ENCODE measurements at places on chromosomes 12 and 14.

DNA sequence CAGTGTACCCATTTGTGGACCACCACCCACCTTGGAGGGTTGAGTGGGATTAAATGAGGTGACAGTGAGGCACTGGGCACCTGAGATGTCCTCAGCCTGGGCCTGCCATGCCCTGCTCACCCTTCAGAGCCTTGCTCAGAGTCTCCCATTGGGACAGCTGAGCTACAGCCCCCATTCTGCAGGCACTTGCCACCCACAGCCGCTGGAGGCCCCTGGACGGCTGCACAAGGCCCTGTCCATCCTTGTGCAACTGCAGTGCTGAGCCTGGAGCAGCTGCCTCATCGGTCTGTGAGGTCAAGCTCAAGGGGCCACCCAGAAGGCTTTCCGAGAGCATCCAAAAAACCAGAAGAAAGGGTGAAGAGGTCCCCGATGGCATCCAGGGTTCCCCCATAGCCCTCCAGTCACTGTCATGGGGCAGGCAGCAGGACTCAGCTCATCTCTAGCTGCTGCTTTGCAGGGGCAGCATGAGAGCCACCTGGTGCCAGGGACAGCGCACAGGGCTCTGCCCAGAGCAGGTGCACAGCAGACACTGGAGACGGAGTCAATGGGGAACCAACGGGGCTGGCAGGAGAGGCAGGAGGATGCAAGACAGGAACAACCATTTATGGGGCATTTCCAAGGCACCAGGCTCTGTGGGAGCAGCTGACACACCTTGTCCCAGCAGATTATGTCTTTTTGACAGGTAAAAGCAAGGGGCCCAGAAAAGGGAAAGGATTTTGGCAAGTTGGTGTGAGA lies 84.6 kb downstream of the ARL6IP4 start:
- peak; percentile 33 for DNase-seq

- no peak for DNase-seq
Observed at GRCh38 chr12:95385246-95386035, 88.5 kb upstream of the METAP2 start.

GRCh38 chr12:65100140-65100539 lies 21.0 kb downstream of the WIF1 start:
- DNase-seq = no peak

GRCh38 chr14:91138511-91139359 lies 24.9 kb downstream of the DGLUCY start:
- peak; percentile 8 for DNase-seq

GRCh38 chr14:21106176-21106497 lies 5.3 kb downstream of the TMEM253 start:
- DNase-seq = no peak

DNA sequence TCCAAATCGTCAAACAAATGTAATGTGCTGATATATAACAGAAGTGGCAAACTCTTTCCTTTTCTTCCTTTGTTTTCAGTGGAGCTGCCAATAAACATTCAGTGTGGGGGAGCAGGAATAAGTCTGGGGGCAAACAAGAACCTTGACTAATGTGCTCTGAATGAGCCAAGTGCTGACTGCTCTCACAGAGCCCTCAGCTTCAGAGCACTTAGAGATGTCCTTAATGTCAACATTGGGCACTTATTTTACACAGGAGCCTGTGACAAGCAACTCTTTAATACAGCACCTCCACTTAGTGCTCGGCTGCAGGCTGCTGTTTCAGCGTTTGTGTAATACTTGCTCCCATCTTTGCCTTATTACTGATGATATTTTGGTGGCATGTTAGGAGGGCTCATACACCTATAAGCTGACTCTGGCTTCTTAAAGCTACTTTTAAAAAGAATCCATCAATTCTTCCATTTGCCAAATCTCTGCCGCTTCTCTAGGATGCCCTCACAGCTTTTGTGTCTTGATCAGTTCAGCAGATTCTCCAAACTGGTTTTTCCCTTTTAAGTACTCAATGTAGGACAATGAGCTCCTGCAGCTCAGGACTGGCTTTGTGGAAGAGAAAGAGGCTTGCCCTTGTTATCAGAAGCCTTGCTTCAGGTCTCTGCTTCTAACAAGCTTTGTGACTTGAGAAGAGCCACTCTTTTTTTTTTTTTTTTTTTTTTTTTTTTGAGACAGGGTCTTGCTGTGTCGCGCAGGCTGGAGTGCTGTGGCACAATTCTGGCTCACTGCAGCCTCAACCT lies 206.6 kb downstream of the MON2 start:
- no peak for DNase-seq

GRCh38 chr12:75602106-75602505 lies 90.7 kb upstream of the KRR1 start:
- DNase-seq = no peak

- no peak for DNase-seq
Observed at GRCh38 chr12:53205747-53206419, 1.2 kb downstream of the ITGB7 start.

GRCh38 chr12:12010277-12011039 lies 60.3 kb upstream of the BCL2L14 start:
- DNase-seq = no peak

DNA sequence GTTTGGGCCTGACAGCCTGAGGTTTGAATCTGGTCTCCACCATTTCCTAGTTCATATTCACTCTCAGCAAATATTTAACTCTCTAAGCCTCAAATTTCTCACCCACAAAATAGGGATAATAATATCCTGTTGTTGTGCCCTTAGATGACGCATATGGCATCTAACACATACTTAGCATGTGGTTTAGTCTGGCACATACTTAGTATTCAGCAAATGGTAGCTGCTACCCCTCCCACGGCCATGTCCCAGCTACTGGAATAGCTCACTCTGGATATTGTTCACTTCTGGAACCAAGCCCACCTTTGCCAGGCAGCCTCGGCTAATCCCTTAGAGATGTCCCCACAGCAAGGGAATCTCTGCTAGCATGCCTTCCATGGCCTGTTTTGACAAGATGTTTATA lies 53.3 kb downstream of the BICD1 start:
- DNase-seq = no peak

GRCh38 chr12:28925719-28926376 lies 223.2 kb upstream of the FAR2 start:
- no peak for DNase-seq

DNA sequence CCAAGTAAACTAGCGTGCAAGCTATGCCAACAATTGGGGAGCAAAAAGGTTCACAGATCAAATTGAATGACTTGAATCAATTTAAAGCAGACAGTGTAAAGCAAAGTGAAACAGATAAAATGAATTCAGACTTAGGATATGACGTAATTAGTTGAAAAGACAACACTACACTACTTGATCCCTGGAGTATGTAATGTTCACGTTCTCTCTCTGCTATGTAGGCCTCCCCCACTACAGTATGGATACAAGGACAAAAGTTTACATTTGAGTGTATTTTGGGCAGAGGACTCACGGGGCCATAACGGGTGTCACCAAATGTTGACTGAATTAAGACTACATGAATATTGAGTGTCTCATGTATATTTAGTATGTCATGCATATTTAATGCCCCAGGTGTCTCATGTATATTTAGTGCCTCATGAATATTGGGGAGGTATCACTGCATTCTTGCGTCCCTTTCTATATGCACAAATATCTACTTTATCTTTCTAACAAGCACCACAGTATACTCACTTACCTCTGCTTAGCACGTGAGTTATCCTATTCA lies 44.5 kb downstream of the RERGL start:
- peak; percentile 24 for DNase-seq

DNA sequence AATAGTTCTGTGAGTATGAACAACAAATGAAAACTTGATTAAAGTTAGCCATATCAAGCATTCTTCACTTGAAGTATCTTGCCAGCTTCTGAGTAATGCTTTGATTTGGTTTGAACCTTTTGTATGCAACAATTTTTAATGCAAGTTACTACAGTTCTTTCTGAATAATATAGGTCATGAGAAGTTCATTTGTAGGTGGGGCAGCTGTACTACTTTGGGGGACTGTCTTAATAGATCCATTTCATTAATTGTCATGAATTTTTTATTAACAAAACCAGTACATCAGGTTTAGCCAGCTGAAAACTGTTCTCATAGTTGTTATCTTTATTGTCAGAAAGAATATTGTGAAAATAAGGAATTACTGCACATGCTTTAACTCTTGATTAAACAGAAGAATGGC lies 142.7 kb downstream of the FOXA1 start:
- DNase-seq = no peak

GRCh38 chr14:94342334-94342934 lies 19.3 kb upstream of the SERPINA6 start:
- DNase-seq = no peak

DNA sequence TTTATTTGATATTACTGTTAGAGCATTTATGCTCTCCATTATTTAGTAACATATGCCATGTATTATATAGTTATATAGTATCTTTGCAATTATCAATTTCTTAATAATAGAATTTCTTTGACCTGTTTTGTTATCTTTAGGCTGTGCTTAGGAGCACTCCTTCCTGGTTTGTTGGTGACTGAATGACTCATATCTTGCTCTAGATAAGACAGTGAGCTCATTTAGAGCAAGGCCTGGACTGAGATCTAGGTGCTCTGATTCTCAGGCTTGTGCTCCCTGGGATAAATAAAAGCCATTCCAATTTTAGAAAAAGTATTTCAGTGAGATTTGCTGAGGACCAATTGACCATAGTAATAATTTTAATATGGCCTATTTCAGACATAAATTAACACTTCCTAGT lies 951.2 kb downstream of the FLRT2 start:
- DNase-seq = no peak

- no peak for DNase-seq
Observed at GRCh38 chr12:124457287-124458219, 109.9 kb downstream of the NCOR2 start.

DNA sequence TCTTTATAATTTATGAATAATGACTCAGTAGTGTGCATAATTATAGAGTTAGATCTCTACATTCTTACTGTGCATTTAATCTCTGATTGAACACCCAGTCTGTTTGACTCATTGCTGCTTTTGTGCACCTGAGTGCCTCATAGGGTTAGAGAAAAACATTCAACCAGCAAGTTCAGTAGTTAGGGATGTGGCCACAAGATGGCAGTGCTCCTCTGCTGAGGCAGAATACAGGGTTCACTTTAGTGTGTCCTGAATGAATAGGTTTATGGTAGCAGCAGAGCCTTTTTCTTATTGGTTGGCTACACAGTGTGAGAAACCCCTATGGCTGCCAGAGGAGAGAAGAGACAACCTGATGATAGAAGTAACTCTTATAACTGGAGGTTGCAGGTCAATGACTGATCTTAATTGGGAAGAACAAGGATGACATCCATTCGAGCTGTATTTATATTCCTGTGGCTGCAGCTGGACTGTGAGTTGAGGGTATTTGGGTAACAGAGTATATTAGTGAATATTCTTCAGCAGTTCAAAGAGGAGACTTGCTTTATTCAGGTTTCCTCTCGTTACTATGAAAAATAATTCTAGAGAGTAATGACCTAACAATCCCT lies 194.9 kb upstream of the OR4E1 start:
- DNase-seq = no peak

DNA sequence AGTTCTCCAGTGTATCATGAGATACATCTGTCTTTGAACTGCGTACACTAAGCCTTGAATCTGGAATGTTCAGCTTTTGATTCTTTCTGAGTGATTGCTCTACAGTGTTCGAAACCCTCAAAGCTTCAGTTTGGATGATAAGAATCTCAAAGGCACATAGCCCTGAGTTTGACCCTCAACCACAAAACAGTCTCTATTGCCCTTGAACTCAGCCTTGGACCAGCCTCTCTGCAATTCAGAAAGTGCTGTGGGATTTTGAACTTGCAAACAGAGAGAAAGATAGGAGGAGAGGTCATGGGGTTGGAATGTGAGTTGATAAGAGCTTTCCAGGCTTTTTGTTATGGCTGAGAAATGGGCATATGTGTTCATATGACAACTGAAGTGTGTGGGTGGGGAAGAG lies 100.3 kb downstream of the MYRFL start:
- DNase-seq = no peak

DNA sequence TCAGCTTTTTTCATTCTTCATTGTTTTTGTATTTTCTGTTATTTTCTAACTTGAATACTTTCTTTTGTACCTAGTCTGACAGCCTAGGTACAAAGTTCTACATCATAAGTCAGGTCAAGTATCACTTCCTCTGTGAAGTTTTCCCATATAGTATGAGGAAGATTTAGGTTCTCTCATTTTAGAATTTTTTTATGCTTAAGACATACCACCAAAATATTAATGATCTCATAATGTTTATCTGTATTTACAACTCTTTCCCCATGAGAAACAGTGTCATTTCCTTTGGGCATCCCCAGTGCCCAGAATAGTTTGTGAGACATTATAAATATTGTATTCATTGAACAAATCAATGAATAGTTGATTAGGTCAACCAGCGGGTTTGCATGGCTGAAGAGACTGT lies 3.1 kb upstream of the ATF7IP start:
- DNase-seq = no peak

- DNase-seq = no peak
Observed at GRCh38 chr12:1798641-1799020, 21.7 kb upstream of the LRTM2 start.

- no peak for DNase-seq
Observed at GRCh38 chr14:54975856-54976255, 51.0 kb downstream of the WDHD1 start.

GRCh38 chr14:73745571-73746519 lies 31.7 kb upstream of the PNMA1 start:
- no peak for DNase-seq

- DNase-seq = no peak
Observed at GRCh38 chr12:20206410-20206809, 161.9 kb upstream of the PDE3A start.

DNA sequence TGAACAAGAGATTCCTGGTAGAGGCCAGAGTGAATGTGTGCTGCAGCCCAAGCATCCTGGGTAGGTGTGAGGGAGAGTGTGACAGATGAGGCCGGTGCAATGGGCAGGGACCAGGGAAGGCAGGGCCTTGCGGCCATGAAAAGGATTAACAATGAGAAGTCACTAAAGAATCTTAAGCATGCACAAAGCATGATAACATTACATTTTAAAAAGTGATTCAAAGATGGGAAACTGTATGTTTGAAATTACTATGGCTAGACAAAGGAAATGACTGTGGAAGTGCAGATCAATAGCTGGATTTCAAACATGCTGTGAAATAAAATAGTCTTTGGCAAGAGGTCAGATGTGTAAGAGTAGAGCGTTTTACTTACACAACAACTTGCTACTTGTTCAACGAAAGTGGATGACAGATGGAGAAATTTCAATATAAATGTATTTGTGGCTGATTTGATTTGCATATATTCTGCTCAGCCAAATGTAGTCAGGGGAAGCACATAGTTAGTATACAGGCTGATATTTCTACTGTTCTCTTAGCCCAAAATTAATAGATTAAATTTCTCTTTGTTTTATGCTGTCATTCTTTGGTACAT lies 175.5 kb downstream of the CCDC59 start:
- DNase-seq = no peak
